ENCODE measurements at places on chromosomes 16 and 17. TPM values are rescaled to one million over a fixed set of nuclear protein-coding genes. Genes with fewer than 3 reads are reported as not detected.

DNA sequence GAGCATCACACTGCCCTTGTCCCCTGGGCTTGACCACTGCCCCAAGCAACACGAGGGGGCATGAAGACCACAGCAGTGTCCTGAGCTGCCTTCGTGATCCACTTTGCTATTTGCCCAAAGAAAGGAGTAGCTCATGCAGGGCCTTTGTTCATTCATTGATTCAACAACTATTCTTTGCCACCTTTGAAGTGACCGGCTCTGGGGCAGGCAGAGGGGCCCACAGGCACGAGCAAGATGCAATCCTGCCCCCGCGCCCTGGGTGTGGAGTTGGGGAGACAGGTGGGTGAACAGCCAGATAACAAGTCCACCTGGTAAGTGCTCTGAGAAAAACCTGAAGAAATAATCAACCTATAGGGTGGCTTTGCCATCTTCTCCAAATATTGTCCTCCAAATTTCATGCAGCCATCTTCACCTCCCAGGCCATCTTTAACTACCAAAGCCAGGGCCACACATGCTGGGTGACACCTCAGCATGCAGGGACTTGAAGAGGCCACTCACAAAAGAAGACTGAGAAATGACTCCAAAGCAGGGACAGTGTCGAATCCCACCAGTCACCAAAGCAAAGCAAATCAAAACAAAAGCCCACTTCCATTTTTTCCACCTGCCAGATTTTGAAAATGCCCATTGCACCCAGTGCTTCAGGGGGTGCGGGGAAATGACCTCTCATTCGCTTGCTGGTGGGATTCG lies 18.2 kb upstream of the RBFOX3 start:
- H3K36me3 ChIP-seq: no peaks in the 10 kb centered on the region
- no peak overlapping the region for H3K27ac ChIP-seq
- H3K4me3 ChIP-seq: no peak overlapping the region
- no peaks in the 10 kb centered on the region for H3K4me1 ChIP-seq
- H3K27me3 ChIP-seq: peaks cover 5% of the 10 kb centered on the region
- DNase-seq: no peak

DNA sequence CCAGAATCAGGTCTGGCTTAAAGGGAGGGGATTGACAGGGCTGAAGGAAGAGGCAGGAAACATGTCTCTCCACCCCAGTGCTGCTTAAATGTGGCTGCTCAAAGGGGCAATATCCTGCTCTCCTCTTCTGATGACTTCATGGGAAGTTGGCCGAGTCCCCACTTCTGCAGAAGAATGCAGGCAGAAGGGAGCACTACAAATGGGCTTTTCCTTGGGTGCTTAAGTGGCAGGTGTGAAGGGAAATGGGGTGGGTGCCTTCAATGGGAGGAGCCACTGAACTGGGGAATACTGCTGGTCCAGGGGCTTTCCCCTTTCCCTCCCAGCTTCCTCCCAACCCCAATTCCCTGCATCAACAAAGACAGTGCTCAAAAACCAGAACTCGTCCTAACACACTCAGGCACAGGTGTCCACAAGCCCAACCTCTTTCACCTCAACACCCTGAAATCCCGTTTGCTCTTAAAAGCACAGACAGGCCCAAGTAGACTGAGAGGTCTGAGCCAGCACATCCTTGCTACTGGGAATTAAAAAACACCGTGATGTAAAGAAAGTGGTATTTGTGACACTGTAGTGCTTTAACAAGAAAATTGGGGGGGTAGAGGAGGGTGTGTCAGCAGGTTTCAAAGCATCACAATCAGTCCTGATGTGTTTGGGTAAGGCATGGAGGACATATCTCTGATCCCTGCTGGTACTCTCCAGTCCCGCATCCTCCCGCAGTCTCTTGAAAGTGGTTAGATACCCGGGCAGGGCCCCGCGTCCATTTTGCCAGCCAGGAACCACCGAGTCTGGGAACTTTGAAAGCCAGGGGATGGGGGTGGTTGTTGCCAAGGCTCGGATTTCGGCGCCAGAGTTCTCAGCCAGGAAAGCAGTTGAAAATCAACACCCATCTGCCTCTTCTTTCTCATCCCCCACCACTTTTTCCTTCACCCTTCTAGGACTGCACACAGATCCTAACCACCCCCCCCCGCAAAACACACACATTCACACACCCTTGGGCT lies 1.6 kb downstream of the CA10 start:
- H3K27me3 ChIP-seq: peaks cover 40% of the 10 kb centered on the region
- H3K27ac ChIP-seq: no peak overlapping the region
- no peak for DNase-seq
- no peak overlapping the region for H3K4me3 ChIP-seq

DNA sequence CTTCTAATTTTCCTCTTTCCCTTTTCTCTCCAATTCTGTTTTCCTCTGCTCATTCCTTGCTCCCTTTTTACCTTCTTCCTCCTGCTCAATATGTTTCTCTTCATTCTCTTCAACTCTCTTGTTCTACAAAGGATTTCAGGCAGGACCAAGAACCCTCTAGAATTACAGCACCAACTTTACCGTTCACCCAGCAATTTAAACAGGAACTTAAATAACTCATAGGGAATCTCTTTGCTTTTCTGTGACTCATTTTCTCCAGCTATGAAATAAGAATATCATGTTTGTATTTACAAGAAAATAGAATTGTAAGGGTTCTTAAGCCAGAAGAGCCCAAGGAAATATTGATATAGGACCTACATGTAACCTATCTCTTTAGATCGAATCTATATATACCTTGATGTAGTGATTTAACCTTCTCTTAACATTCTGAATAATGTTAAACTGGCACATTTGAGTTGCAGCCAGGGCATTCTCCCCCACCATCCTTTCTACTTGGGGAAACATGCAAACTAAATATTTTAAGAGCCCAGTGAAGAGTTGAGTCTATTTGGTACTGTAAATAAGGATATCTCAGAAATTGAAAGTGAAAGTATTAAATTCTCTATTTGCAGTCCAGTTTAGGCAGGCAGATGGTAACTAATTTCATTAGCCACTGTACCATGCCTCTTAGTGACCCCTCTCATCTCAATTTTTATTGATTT lies 137.0 kb downstream of the ANKFN1 start:
- DNase-seq: no peak
- H3K4me1 ChIP-seq: peaks cover 11% of the 10 kb centered on the region
- no peak overlapping the region for H3K27ac ChIP-seq
- no peaks in the 10 kb centered on the region for H3K36me3 ChIP-seq

DNA sequence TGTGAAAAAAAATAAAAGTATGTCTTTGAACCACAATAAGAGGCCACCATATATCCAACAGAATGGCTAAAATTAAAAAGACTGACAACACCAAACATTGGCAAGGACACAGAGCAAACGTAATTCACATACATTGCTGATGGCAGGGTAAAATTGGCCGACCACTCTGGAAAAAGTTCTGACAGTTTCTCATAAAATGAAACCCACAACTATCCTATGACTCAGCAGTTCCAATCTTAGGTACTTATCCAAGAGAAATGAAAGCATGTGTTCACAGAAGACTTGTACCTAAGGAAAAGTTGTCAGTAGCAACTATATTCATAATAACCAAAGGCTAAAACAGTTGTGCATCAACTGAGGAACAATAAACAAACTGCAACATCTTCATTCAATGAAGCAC lies 357.3 kb upstream of the XYLT1 start:
- H3K4me1 ChIP-seq: no peaks in the 10 kb centered on the region
- no peak overlapping the region for H3K4me3 ChIP-seq
- H3K27ac ChIP-seq: no peak overlapping the region

GRCh38 chr17:42179335-42179734 lies 1.6 kb downstream of the KCNH4 start:
- no peak overlapping the region for H3K4me3 ChIP-seq
- H3K27me3 ChIP-seq: peaks cover 30% of the 10 kb centered on the region
- no peaks in the 10 kb centered on the region for H3K36me3 ChIP-seq
- H3K4me1 ChIP-seq: peaks cover 13% of the 10 kb centered on the region
- H3K27ac ChIP-seq: no peak overlapping the region

DNA sequence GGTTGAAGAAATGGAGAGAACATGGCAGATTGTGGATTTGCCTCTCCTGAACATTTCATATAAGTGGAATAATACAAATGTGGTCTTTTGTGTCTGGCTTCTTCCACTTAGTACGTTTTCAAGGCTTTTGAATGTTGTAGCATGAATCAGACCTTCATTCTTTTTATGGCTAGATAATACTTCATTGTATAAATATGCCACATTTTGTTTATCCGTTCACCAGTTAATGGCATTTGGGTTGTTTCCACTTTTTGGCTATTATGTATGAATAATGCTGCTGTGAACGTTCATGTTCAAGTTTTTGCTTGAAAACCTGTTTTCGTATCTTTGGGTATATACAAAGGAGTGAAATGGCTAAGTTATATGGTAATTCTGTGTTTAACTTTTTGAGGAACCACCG lies 130.4 kb downstream of the TANC2 start:
- no peak overlapping the region for H3K27ac ChIP-seq
- no peak overlapping the region for H3K4me3 ChIP-seq
- DNase-seq: no peak

DNA sequence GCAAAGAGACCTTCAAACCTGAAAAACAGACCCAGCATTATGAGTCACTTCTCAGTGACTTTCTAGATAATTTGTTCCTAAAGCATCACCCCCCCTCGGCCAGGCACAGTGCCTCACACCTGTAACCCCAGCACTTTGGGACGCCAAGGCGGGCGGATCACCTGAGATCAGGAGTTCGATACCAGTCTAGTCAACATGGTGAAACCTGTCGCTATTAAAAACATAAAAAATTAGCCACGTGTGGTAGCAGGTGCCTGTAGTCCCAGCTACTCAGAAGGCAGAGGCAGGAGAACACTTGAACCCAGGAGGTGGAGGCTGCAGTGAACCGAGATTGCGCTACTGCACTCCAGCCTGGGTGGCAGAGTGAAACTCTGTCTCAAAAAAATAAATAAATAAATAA lies 24.3 kb upstream of the RNPS1 start:
- no peak overlapping the region for H3K27ac ChIP-seq
- no peaks in the 10 kb centered on the region for H3K27me3 ChIP-seq
- H3K36me3 ChIP-seq: no peaks in the 10 kb centered on the region
- no peak overlapping the region for H3K4me3 ChIP-seq

Gene TERB1
- total RNA-seq: not detected

Gene TEKT1
- total RNA-seq: not detected

Gene SLC22A31
- total RNA-seq: not detected

Gene TBC1D3G
- total RNA-seq: not detected
